ENCODE measurements at places on chromosomes 4 and X.

- no peak for DNase-seq
These were observed 1.2 kb downstream of the NPNT start for GRCh38 chr4:105896461-105896942.

GRCh38 chr4:140090215-140090731 is 63.7 kb downstream of the MAML3 start:
- DNase-seq, result no peak

GRCh38 chr4:36568575-36568974 is 287.2 kb downstream of the DTHD1 start:
- no peak for DNase-seq

DNA sequence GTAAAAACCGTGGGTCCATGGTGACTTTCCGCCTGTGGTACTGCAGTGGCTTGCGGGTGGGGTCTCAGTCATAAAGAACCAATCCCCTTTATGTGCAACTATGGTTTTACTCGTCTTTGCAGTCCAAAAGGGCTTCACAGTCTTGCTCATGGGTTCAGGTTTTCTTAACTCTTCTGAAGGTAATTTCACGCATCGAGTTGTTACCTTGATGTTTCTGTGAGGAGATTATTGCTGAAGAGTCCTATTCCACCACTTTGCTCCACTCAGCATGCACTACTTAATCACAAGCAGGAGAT is 41.5 kb downstream of the F8 start:
- no peak for DNase-seq

- no peak for DNase-seq
These were observed 523.6 kb downstream of the TRAM1L1 start for GRCh38 chr4:116561768-116562167.

- DNase-seq, result no peak
These were observed at the start of gene NHS for GRCh38 chrX:17374619-17375366. Gene NHS, plus strand, starts transcription at chrX:17375200. Its CDS starts 558 bp downstream, at chrX:17375758.

GRCh38 chrX:6225911-6226595 is 2.6 kb downstream of the NLGN4X start:
- DNase-seq, result no peak

GRCh38 chr4:46404981-46405380 is 15.1 kb upstream of the GABRA2 start:
- no peak for DNase-seq

DNA sequence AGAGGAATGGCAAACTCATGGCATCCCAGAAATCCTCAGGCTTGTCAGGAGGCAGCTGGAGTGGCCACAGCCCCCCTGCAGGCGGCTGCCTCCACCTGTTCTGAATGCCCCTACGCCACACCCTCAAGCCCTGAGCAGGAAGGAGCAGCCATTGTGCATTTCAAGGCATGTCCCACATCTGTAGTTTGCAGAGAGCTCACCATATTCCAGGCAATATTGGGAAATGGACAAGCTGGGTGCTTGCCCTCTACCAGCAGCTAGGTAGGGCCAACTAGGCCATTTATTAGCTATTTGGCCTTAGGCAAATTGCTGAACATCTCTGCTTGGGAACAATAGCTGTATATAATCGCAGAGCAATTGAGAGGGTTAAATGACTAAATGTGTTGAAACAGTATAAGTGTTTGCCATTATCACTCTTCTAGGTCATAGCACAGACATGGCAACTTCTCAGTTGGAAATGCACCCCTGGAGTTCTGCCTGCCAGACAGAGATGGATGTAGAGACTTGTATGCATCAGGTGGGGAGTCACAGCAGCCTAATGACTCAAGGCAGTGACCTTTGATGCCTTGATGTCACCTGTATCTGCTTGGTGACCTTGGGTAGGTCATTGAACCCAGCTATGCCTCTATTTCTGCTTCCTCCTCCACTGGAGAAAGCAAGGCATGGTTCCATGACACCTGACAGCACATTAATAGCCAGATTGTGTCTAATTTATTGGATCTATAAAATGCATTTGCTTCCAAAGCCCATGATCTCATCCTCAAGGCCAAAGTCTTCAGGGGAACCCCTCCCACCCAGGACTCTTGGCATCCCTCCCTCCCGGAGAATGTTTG is 52.8 kb downstream of the FHDC1 start:
- no peak for DNase-seq

DNA sequence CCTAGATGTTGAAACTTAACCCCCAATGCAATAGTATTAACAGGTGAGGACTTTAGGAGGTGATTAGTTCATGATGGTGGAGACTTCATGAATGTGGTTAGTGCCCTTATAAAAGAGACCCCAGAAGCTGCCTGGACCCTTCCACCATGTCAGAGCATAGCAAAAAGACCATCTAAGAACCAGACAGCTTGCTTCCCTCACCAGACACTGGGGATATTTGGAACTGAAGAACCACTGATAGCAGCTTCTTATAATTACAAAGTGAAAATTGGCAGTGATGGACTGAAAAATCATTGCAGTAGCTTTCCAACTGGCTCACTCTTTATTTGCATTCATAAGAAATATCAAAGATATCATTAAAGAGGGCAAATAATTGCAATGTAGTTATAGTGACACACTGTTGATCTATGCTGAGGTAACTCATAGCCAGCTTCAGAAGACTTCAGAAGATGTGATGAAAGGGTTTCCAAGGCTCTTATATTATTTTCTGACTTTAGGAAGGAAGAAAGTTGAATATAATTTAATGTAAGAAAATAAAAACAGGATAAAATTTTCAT is 5.8 kb downstream of the RASSF6 start:
- DNase-seq, result no peak

DNA sequence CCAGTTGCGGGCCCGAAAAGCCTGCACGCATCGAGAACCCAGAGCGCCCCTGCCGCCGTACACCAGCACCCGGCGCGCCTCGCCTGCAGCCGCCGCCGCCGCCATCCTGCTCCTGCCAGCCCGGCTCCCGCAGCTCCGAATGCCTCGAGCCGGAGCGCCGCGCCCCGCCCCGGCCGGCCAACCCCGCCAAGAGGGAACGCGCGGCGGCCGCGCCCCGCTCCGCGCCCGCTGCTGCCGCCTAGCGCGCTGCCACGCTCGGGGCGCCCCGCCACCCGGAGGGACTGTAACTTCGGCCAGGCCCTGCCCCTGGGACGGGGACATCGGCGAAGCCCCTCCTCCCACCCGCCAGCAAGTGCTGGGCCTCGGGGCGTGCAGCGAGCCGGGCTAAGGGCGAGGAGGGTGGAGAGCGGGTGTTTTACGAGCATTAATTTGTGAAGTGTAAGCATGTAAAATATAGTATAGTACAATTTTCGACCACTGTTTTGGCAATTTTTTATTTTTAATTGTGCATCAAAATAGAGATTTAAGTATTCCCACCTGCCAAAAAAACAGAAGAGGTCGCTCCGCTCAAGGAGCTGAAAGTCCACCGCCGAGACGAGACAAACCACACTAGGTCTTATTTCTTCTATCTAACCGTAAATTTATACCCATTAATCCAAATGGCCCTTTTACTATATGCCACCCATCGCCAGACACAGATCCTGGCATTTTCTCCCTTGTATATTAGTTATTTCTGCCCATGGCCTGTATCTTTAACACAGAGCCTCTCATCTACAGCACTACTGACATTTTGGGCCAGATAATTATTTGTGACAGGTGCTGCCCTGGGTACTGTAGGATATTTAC is at the start of gene QDPR:
Gene QDPR (minus strand): TSS at position 141 of the 846 bp plus-strand sequence. CDS start 36 bp downstream, at position 105.
- peak; percentile 77 for DNase-seq

GRCh38 chr4:69075061-69075792 is 21.0 kb upstream of the UGT2B7 start:
- no peak for DNase-seq

GRCh38 chrX:9677098-9677739 is 88.4 kb downstream of the GPR143 start:
- DNase-seq, result no peak

DNA sequence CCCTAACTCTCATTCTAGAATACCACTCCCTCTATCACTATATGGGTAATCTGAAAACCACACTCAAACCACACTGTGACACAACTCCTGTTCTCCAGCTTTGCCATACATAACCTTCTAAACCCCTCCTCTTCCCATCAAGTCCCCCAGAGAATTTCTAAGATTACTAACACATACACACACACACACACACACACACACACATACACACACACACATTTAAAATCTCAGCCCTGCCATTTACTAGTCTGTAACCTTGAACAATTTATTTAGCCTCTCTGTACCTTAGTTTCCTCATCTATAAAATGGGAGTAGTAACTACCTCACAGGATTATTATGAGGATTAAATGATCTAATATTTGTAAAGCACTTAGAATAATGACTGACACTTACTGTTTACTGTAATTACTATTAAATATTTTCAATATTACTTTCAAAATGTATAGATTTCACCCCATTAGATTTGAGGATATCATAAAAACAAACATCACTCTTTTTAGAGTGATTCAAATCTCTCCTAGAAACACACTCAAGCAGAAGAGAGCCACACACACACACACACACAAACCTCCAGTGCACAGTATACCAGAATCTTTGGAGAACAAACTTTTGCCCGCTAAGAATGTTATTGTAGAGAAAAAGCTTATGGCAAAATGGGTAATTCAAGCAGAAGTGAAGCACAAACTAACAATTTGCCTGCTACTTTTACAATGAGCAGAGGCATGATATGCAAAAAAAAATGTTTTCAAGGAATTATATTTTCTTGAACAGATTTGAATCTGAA is 3.8 kb downstream of the ANKRD50 start:
- DNase-seq, result no peak

- DNase-seq, result no peak
These were observed 48.0 kb downstream of the RAPGEF2 start for GRCh38 chr4:159150821-159151390.

- no peak for DNase-seq
These were observed 593.6 kb downstream of the KLHL13 start for GRCh38 chrX:117522725-117523700.

DNA sequence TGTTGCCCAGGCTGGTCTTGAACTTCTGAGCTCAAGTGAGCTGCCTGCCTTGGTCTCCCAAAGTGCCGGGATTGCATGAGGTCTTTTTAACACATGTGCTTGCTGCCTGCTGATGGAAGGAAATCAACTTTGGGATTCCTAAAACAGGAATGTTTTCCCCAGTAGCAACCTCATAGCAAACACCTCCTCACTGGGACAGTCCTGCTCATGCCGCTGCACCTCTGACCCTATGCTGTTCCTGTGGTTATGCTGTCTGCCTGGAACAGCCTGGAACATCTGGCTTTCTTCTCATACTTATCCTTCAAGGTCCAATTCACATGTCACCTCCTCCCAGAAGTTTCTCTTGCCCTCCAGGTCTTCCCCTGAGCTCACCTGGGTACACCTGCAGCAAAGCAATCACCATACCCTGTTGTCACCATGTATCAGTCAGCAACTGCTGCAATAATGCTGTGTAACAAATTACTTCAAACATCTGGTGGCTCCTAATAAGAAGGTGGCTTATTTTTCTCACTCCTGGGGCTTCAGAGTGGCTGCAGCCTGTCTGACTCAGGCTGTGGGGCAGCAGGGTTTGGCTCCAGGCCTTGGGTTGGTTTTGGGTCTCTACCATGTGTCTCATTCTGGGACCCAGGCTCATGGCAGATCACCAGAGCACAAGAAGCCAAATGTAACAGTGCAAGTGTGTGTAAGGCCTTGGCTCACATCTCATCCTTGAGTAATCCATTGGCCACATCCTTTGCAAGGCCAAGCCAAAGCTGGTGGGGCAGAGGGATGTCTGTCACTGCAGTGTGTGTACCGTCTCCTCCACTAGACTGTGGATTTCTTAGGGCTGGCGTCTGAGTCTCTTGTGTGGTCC is 59.4 kb upstream of the SORCS2 start:
- DNase-seq, result no peak

GRCh38 chrX:39267176-39267575 is 465.9 kb downstream of the MID1IP1 start:
- DNase-seq, result no peak

DNA sequence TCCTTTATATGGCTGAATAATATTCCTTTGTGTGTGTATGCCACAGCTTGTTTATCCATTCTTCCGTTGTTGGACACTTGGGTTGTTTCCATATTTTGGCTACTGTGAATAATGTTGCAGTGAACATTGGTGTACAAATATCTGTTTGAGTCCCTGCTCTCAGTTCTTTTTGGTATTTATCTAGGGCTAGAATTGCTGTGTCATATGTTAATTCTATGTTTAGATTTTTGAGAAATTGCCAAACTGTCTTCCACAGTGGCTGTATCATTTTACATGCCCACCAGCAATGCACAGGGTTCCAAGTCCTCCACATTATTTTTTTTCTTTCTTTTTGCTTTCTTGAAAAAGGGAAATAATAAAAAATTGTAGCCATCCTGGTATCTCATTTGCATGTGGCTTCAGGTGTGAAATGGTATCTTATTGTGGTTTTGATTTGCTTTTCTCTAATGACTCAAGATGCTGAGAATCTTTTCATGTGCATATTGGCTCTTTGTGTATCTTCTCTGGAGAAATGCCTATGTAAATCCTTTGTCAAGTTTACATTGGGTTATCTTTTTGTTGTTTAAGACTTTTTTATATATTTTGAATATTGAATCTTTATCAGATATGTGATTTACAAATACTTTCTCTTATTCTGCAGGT is 129.7 kb downstream of the RAPGEF2 start:
- DNase-seq, result no peak

DNA sequence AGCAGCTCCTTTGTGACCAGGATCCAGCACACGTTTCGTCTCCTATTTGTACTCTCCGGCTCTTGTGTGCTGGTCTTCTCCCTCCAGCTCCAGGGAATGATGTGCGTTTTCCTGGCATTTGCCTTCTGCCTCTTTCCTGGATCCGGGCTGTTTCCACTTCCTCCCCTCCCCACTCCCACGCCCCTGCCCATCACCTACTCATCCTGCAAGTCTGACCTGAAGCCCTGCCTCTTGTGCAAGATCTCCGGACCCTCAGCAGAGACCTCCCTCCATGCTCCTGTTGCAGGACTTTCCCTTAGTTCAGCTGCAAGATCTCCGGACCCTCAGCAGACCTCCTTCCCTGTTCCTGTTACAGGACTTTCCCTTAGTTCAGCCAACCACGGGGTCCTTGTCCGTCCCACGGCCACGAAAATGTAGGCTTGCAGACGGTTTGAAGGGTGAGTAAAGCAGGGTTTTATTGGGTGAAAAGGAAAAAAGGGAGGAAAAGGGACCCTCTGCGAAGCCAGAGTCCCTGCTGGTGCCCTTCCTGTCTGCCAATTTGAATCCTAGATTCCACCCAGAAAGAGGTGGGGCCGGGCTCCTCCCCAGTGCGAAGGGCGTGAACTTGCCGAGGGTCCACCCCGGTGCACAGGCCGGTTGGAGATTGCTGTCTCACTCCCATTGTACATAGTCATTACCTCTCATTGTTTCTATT is 74.4 kb upstream of the IRF2 start:
- DNase-seq, result no peak

DNA sequence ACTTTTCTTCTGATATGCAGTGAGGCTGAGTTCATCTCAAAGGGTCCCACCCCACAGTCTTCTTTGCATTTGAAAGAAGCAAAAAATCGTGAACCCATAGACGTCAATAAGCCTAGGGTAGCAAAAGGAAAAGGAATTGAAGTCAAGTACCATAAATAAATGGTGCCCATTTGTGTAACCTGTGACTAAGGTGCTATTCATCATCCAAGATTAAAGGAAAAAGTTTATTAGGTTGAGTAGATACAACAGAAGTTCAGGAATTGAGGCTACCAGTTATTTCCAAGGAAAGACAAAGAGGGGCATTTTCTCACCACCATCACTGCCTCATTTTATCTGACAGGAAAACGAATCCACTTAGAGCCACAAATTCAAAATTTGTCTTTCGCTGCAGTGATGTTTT is 18.8 kb upstream of the GRSF1 start:
- no peak for DNase-seq

- DNase-seq, result no peak
These were observed 2.2 kb downstream of the MID2 start for GRCh38 chrX:107827852-107828251.

GRCh38 chrX:47217121-47217851 is 1.2 kb upstream of the CDK16 start:
- DNase-seq, result no peak

GRCh38 chrX:10390187-10390586 is 230.2 kb downstream of the MID1 start:
- no peak for DNase-seq

Data from stimulated activated CD4-positive, alpha-beta T cell treated with anti-CD3 and anti-CD28 coated beads, Interleukin-12 subunit alpha, Interleukin-12 subunit beta, amount 100 ng/mL, for 24 hours (primary cell).